RWPE2 (cell line): ENCODE measurements at places on chromosomes 1 and 21.

DNA sequence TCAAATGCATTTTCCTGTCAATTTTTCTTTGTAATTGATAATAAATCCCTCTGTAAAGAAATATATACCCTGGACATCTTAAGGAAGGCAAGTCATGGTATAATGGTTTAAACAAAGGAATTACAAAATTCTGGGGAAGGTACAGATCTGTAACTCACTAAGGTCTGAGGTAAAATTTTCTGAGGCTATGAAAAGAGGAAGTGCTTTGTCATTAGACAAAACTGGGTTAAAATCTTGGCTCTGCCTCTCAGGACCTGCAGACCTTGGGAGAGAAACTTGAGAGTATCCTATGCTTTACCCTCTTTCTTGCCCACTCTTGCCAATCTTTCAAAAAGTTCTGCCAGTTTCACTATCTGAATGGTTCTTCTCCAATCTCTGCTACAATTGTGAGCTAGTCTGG, 26.8 kb upstream of the BEND5 start:
- no peak for DNase-seq

GRCh38 chr1:225474986-225475820, 47.4 kb upstream of the LBR start:
- no peak for DNase-seq

DNA sequence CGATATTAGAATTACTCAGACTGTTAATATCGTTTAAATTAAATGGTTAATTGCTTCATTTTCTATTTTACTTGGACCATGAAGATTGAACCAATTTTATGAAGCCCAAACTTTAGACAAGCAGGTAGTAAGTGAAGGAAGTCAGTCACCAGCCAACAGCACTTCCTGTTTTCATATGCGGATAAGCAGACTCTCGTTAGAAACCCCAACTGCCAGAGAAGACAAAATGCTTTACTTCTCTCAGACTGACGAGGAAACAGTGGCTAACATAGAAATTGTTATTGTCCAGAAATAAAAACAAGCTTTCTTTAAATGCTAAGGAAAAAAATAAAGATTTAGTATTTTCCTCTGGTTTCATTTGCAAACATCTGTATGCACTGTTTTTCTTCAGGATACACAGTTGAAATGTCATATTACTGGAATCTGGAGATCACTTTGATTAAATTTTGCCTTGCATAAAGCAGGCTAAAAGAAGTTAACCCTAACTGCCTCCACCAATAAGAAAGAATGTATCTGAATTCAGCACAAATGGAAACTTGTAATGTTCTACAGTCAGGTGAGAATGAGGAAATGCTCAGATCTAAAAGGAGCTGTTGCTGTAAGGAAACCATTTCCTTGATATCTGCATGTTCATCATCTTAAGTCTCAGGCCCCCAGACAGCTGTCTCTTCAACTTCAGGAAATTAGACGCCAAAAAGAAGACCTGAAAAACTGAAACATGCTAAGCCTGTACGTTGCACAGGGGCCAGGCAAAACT, 129.8 kb upstream of the SAMSN1 start:
- no peak for DNase-seq

DNA sequence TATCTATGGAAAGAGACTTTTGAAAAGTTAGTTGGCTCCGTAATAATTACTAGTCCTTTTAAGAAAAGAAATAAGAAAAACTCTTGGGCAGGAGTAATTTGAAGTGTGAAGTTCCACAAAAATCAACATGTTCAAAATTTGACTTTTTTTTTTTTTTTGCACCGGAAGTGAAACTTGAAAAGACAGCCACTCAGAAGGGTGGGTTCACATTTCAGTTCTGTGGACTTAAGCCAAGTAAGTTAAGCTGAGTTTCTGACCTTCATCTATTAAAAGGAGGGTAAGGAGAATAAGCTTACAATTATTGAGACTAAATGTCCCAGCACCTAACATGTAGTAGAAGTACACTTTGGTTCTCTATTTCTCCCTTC, 11.0 kb downstream of the RO60 start:
- no peak for DNase-seq

- no peak for DNase-seq
Observed at GRCh38 chr1:156508205-156508954, 7.8 kb upstream of the MEF2D start.

DNA sequence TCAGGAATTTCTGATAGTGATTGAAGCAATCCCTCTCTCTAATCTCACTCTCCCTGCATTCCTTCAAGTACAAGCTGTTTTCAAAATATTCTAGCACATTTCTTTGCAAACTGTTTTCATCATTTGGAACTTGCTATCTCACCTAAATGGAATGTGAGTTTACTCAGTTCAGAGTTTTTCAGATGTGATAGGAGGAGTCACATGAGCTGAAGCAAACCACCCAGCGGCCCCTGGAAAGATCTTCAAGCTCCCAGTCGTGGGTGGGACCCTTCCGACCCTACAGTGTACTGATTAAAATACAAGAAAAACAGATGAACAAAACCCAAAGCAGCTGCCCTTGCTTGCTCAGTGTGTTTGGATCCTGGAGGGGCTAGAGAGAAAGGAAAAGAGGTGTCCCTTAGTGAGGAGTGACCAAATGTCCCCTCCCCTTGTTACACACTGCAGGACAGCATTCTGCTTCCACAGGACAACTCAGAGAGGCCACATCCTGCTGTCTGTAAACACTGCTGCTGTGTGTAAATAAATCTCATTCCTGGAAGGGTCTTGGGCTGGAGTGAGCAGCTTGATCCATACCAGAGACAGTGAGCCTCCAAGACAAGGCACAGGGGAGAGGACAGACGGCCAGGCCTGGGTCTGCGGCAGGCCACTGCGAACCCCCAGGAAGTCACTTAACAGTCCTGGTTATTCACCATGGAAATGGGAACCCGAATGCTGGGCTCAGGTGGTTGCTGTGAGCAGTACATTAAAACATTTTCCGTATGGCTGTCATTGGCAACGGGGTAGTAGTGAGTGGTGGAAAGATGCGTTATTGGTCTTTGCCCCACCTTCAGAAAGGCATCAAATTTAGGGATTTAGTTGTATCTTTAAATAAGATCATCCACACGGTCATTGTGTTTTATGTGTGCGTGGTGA, 229.2 kb downstream of the RHOU start:
- no peak for DNase-seq

DNA sequence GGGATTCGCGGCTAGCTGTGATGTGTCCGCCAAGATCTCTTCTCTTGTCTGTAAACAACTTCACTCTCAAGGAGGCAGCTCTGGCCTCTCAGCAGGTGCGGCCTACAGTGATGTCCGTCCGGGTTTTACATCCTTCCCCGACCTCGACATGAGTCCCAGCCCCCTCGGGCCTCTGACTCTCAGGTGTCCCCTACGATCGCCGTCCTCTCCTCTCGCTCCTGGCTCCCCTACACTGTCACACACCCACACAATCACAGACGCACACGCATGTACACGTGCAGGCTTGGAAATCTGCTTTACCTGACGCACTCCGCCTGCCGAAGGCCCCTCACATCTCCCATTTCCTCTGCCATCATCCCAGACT, 797 bp upstream of the RSPH1 start:
- no peak for DNase-seq

DNA sequence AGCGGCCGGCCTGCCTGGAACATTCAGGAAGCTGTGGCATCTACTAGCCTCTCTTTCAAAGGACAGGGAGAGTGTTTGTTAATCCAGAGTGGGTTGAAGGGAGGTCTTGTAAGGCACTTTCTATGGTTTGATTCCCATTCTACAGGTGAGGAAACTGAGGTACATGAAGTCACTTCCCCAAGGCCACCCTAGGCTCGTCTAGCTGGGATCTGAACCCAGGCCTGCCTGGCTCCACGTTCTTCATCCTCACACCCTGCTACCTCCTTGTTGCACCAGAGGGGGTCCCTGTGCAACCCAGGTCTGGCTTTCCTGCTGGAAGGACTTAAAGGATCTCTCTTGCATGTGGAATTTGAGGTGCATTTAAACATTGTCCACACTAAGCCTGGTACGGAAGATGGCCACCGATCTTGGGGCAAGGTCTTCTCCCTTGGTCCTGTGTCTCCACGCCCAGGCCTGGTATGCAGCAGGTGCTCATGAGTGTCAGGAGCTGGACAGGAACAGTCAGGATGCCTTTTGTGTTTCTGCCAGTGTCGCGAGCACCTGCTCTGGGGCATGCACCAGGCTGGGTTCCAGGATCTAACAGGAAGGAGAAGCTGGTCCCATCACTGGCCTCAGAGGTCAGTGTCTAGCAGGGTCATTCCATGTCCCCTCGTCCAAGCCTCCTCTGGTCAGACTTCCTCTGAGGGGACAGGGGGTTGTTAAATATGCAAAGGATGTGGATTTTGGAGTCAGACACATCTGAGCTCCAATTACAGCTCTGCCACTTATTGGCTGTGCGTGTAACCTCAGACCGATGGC, 103.2 kb upstream of the RUNX3 start:
- DNase-seq, result no peak

DNA sequence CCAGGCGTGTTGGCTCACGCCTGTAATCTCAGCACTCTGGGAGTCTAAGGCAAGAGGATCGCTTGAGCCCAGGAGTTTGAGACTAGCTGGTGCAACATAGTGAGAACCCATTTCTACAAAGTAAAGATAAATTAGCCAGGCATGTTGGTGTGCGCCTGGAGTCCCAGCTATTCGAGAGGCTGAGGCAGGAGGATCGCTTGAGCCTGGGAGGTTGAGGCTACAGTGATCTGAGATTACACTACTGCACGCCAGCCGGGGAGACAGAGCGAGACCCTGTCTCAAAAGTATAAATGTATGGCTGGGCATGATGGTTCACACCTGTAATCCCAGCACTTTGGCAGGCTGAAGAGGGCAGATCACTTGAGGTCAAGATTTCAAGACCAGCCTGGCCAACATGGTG, 51.5 kb upstream of the LBR start:
- no peak for DNase-seq

DNA sequence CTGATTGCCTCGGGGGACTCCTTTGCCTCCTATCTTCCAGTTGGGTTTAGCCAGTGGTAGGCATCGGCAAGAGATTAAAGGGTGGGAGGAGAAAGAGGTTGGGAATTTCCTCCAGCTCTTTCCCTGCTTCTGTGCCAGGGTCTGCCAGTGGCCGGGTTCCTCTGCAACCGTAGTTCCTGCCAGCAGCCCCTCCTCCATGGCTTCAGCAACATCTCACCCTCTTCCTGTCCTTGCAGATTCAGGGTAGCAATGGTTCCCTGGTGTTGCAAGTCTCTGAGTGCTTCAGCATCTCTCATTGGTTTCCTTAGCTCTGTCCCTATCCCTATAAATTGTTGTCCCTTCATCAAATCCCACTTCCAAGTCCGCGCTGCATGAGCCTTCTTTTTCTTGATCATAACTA, 223.1 kb upstream of the JUN start:
- no peak for DNase-seq

GRCh38 chr1:116768416-116769103, 14.3 kb downstream of the CD2 start:
- no peak for DNase-seq

GRCh38 chr1:241357366-241358340, 648 bp upstream of the RGS7 start:
- no peak for DNase-seq

DNA sequence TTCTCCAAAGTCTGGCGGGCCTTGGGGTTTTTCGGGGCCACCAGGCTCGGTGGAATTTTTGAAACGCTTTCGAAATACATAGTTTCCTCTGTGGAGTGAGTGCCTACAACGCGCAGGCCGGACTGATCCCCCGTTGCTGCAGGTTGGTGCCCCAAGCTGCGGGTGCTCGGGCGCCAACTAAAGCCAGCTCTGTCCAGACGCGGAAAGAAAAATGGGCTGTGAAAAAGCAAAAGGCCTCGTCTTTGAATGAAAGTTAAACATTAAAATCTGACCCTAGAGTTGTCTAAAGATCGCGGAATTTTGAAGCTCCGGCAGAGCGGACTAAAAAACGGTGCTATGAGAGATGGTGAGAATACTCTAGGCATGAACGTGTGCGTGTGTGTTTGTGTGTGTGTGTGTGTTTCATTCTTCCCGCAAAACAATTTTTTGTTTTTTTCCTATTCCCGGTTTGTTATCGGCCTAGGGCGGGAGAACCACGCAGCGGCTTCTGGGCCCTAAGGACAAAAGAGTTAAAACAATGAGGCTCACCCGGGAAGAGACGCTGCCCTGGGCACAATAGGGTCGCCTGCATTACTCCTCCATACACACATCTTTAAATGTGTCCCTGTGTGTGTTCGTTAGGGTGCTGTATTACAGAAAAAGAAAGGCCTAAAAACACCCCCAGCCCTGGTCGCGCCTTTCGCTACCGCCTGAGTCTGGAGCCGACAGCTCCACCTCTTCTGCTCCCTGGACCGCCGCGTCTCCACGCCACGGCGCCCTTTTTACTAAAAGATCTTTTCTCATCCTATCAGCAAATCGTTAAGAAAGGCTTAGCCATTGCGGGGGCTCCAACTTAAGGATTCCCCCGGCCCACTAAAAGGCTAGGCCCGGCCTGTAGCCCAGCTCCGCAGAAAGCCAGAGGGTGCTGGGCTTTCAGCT, 3.2 kb downstream of the TBX15 start:
- DNase-seq, result no peak

DNA sequence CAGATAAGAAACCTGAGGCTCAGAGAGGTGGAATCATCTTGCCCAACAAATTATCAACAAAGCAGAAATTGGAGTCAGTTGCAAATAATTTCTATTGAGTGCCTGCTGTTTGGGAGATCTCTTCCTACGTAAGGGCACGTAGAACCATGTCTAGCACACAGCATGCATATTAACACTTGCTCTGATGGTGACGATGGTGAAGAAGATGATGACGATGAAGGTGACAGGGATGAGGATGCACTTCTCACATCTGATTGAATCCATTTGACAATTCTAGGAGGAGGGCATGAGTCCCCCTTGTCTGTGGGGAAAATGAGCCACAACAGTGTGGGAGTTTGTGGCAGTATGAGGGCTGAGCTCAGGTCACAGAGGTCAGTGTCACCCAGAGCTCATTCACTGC, 183.6 kb downstream of the HIVEP3 start:
- no peak for DNase-seq

DNA sequence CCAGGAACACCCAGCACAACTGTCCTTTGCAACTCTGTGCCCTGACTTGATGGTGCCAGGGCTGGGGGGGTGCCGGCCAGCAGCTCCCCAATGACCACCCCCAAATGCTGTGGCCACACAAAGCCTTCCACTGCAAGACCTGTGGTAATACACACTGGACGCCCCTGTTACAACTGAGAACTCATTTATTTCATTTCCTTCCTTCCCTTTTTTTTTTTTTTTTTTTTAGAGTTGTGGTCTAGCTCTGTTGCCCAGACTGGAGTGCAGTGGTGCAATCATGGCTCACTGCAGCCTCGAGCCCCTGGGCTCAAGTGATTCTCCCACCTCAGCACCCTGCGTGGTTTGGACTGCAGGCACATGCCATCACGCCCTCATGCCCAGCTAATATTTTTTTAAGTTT, 25.2 kb downstream of the TP73 start:
- no peak for DNase-seq
